ENCODE measurements at places on chromosomes 7 and 10.

DNA sequence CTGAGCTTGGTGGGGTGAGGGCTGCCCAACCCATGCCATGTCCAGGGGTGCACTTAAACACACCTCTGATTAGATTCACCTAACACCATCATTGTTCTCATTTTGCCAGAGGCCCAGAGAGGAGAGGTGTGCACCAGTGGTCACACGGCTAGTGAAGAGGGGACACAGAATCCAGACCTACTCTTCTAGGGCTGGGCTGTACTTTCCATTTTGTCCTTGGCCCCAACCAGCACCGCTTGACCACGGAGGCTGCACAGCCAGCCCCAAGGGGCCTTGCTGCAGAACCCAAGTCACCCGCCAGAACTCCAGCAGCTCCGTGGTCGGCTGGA lies 246 bp upstream of the WDFY4 start:
- H3K4me3 ChIP-seq = no peak overlapping the region
- H3K4me1 ChIP-seq = no peaks in the 10 kb centered on the region
- DNase-seq = no peak
- peaks cover 31% of the 10 kb centered on the region for H3K27me3 ChIP-seq

DNA sequence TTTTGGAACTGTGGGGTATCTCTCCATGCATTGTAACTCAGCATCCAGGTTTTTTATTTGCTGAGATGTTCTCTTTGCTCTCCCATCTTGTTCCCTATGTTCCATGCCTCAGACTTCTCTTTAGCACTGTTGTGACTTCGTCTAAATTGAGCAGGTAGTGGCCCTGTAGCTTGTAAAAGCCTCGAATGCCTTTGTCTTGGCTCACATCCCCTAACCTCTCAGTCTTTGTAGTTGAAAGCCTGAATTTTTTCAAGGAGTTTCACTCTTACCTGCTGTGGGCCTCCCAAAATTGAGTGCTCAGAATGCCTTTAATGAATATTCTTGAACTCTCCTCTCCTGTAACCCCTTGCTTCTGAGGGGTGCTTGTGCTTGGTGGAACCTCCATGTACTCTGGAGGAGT lies 1137.3 kb downstream of the REEP3 start:
- H3K27me3 ChIP-seq = no peaks in the 10 kb centered on the region
- no peaks in the 10 kb centered on the region for H3K36me3 ChIP-seq
- no peak overlapping the region for H3K4me3 ChIP-seq
- no peak for DNase-seq
- no peak overlapping the region for H3K27ac ChIP-seq

GRCh38 chr7:106858618-106859532 lies 6.2 kb upstream of the PIK3CG start:
- H3K27ac ChIP-seq = no peak overlapping the region
- DNase-seq = no peak
- H3K36me3 ChIP-seq = no peaks in the 10 kb centered on the region
- H3K4me1 ChIP-seq = peaks cover 12% of the 10 kb centered on the region

GRCh38 chr10:44920252-44920651 lies 9.1 kb downstream of the TMEM72 start:
- H3K27ac ChIP-seq = no peak overlapping the region
- H3K4me1 ChIP-seq = no peaks in the 10 kb centered on the region
- H3K4me3 ChIP-seq = no peak overlapping the region
- H3K27me3 ChIP-seq = peaks cover 25% of the 10 kb centered on the region

DNA sequence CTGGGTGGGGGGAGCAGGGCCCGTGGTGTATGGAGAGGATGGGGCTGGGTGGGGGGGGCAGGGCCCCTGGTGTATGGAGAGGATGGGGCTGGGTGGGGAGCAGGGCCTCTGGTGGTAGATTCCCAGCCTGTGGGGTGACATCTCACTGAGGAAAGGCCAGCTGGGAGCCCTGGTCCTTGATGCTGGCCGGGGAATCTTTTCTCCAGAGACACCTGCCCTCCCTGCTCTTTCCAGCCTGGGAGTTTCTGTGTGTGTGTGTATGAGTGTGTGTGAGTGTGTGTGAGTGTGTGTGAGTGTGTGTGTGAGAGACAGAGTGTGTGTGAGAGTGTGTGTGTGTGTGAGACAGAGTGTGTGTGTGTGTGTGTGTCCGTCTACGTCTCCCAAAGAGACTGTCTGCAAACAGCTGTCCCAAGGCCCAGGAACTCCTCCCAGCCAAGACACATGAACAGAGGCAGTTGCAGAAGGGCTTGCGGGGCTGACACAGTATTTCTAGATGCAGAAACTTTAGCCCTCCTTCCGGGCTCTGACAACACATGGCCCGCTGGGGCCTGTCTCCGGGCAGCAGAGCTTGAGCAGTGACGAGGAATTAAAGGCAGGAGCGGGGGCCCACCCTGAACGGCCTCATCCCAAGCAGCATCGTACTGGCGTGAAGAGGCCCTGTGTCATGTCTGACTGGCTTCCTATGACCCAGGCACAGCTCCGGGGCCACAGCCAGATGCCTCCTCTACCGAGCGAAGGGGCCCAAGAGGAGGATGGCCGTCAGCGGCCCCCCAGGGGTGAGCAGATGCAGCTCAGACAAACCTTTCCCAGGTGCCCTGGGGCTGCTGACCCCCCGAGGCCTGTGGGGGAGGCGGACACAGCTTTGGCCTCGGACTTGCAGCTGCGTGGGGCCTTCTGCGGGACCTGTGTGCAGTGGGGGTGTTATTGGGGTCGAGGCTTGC lies 24.3 kb downstream of the FAM20C start:
- no peaks in the 10 kb centered on the region for H3K36me3 ChIP-seq
- H3K4me1 ChIP-seq = no peaks in the 10 kb centered on the region
- DNase-seq = no peak
- H3K27me3 ChIP-seq = no peaks in the 10 kb centered on the region
- no peak overlapping the region for H3K4me3 ChIP-seq

DNA sequence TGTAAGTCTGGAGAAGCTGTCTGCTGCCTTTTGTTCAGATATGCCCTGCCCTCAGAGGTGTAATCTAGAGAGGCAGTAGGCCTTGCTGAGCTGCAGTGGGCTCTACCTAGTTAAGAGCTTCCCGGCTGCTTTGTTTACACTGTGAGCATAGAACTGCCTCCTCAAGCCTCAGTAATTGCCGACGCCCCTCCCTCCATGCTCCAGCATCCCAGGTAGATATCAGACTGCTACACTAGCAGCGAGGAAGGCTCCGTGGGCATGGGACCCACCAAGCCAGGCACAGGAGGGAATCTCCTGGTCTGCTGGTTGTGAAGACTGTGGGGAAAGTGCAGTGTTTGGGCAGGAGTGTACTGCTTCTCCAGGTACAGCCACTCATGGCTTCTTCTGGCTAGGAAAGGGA lies 26.4 kb upstream of the CXCL12 start:
- DNase-seq = no peak
- no peak overlapping the region for H3K27ac ChIP-seq
- H3K36me3 ChIP-seq = no peaks in the 10 kb centered on the region
- H3K4me1 ChIP-seq = 0 out of 2 replicates have a peak, but pooled peaks cover 2% of the 10 kb centered on the region

- no peak overlapping the region for H3K27ac ChIP-seq
- no peaks in the 10 kb centered on the region for H3K36me3 ChIP-seq
- H3K4me1 ChIP-seq = no peaks in the 10 kb centered on the region
- no peaks in the 10 kb centered on the region for H3K27me3 ChIP-seq
- DNase-seq = no peak
Measured at GRCh38 chr10:61188691-61189090, 244.7 kb upstream of the RHOBTB1 start.

DNA sequence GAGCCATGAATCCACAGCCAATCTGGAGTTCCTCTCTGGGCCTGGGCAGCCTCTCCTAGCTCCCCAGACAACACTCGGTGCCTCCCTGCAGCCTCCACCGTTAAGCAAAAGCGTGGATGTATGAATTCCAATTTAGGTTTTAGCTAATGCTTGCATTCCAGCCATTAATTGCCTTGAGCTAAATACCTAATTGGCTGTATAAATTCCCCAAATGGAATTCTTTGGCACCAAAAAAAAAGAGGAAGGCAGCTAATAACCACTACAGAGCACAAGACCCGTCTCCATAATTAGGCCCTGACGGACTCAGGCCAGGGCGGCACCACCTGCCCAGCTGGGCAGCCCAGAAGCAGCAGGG lies 140.5 kb downstream of the PTPRN2 start:
- no peak for DNase-seq
- H3K27ac ChIP-seq = no peak overlapping the region
- no peaks in the 10 kb centered on the region for H3K36me3 ChIP-seq
- no peaks in the 10 kb centered on the region for H3K27me3 ChIP-seq
- no peaks in the 10 kb centered on the region for H3K4me1 ChIP-seq
- H3K4me3 ChIP-seq = no peak overlapping the region

DNA sequence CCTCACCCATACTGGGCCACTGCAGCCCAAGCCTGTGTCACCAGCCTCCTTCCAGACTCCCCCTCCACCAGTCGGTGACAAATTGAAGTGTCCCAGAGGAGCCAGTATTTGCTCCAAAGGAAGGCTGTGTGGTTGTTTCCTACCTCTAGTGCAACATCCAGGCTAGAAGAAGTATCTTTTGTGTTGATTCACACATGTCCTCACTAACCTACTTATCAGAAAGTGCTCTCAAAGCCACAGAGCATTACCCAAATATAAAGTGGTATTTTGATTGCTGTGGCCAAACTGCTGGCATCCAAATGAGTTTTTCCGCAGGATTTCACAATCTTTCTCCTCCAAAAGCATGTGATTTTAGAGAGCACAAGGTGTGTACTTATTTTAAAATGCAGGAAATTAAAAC lies 134.8 kb downstream of the CUL2 start:
- DNase-seq = no peak
- H3K27me3 ChIP-seq = no peaks in the 10 kb centered on the region
- H3K36me3 ChIP-seq = no peaks in the 10 kb centered on the region
- no peak overlapping the region for H3K4me3 ChIP-seq

DNA sequence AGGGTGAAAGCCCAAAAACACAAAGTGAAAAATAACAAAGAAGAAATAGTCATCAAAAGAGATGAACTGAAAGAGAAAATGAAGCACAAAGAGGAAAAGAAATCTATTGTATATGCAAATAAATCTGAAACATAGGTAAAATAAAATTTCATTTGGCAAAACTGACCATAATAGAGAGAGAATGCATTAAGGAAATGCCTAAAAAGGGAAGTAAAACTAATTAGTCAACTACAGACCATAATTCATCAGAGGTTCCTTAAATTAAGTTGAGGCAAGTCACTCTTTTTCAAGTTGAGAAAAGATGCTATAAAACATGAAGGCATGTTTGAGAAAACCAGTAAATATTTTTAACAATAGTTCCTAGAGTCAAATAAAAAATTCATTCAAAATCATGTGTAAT lies 233.3 kb downstream of the LRRN3 start:
- H3K27me3 ChIP-seq = no peaks in the 10 kb centered on the region
- H3K27ac ChIP-seq = no peak overlapping the region
- H3K4me3 ChIP-seq = no peak overlapping the region

DNA sequence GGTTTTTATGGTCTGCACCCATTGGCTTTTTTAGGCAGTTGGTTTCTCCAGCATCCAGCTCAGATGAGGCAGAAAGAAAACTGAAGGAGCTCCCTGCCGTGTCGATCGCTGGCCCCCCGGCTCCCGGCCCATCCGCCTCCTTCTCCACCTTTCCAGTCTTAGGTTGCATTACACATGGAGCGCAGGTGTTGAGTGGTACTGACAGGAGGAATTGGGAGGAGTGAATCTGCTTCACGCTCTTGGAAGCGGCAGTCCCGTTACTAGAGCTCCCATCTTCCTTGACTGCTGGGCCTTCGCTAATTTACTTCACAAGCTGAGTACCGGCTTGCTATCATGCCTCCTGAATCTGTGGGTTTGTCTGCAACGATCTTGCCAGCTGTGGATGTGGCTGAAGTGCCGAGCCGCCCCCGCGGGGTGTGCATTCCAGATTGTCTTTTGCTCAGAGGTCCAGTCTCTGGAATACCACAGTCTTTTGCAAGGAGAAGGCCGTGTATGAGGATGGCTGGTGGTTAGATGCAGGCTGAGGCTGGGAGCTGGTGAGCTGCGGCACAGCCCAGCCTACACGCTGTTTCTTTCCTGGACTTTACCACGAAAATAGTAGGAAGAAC lies 17.1 kb downstream of the IQCE start:
- no peaks in the 10 kb centered on the region for H3K27me3 ChIP-seq
- no peak for DNase-seq
- no peak overlapping the region for H3K4me3 ChIP-seq
- H3K4me1 ChIP-seq = no peaks in the 10 kb centered on the region

GRCh38 chr10:1114719-1115606 lies 58.8 kb downstream of the WDR37 start:
- H3K4me3 ChIP-seq = no peak overlapping the region
- no peak overlapping the region for H3K27ac ChIP-seq
- no peaks in the 10 kb centered on the region for H3K27me3 ChIP-seq
- peaks cover 15% of the 10 kb centered on the region for H3K36me3 ChIP-seq
- H3K4me1 ChIP-seq = no peaks in the 10 kb centered on the region

GRCh38 chr7:29289156-29290021 lies 94.8 kb downstream of the CHN2 start:
- H3K27me3 ChIP-seq = no peaks in the 10 kb centered on the region
- H3K4me1 ChIP-seq = peaks cover 22% of the 10 kb centered on the region
- DNase-seq = no peak
- H3K27ac ChIP-seq = no peak overlapping the region
- H3K36me3 ChIP-seq = no peaks in the 10 kb centered on the region

GRCh38 chr7:69643708-69644445 lies 45.6 kb downstream of the AUTS2 start:
- H3K4me3 ChIP-seq = no peak overlapping the region
- no peak overlapping the region for H3K27ac ChIP-seq
- H3K27me3 ChIP-seq = no peaks in the 10 kb centered on the region
- no peaks in the 10 kb centered on the region for H3K36me3 ChIP-seq
- no peaks in the 10 kb centered on the region for H3K4me1 ChIP-seq

GRCh38 chr7:24921362-24921679 lies 58.7 kb downstream of the OSBPL3 start:
- H3K27me3 ChIP-seq = no peaks in the 10 kb centered on the region
- H3K4me1 ChIP-seq = peaks cover 59% of the 10 kb centered on the region
- H3K4me3 ChIP-seq = no peak overlapping the region

- no peaks in the 10 kb centered on the region for H3K36me3 ChIP-seq
- H3K27ac ChIP-seq = no peak overlapping the region
- H3K27me3 ChIP-seq = no peaks in the 10 kb centered on the region
- DNase-seq = no peak
Measured at GRCh38 chr10:128713874-128714570, 587.8 kb upstream of the MKI67 start.

DNA sequence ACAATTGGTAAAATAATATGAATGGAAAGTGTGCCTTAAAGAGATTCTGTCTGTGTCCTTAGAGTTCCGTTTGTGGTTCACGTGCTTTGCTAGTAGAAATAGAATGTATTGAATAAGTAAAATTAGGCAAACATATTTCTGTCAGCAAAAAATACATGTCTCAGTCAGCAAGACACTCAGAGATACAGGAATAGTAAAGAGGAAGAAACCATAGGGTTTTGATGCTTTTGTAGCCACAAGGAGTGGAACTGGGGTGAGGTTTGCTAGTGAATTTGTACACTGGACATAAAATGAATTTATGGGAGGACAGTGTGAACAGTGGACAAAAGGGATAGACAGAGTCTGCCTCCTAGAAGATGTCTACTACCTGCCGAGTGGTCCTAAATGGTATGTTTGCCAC lies 289.2 kb upstream of the NRP1 start:
- H3K27me3 ChIP-seq = no peaks in the 10 kb centered on the region
- no peak overlapping the region for H3K4me3 ChIP-seq
- no peaks in the 10 kb centered on the region for H3K36me3 ChIP-seq
- no peak overlapping the region for H3K27ac ChIP-seq
- no peaks in the 10 kb centered on the region for H3K4me1 ChIP-seq
- DNase-seq = no peak

Data from GM23248 (cell line).